ENCODE measurements at places on chromosomes 7 and 10.

DNA sequence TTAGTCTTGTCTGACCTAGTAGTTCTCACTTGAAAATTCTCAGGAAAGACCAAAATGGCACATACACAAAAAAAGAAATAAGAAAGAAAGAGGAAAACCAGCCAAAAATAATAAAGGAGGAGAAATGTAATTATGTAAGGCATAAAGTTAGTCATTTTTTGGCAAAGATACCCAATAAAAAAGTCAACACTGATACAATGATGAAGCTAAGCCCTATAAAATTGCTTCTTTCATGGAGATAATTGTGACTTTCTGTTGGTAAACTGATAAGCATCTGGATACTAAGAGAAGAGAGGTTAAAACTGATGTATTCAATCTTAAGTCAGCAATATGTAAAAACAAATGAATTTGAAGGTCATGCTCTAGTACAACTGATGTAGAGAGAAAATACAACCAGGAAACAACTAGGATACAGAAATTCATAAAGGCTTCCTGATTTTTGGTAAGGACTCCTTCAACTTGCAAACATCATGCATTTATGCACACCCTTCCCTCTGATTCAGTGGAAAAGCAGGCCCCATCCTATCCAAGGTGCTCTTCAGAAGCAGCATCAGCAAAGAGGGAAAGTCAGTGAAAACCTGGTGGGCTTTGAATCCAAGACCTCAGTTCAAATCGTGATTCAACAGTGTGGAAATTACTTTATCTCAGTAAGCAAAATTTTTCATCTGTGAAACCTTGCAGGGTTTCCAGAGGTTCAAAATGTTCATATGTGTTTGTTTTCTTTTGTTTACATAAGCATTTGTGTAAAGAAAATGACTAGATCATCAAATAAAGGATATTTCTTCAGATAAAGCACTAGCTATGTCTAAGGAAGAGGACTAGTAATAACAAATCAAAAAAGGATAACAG, 32.6 kb downstream of the IMMP2L start:
- DNase-seq: no peak

DNA sequence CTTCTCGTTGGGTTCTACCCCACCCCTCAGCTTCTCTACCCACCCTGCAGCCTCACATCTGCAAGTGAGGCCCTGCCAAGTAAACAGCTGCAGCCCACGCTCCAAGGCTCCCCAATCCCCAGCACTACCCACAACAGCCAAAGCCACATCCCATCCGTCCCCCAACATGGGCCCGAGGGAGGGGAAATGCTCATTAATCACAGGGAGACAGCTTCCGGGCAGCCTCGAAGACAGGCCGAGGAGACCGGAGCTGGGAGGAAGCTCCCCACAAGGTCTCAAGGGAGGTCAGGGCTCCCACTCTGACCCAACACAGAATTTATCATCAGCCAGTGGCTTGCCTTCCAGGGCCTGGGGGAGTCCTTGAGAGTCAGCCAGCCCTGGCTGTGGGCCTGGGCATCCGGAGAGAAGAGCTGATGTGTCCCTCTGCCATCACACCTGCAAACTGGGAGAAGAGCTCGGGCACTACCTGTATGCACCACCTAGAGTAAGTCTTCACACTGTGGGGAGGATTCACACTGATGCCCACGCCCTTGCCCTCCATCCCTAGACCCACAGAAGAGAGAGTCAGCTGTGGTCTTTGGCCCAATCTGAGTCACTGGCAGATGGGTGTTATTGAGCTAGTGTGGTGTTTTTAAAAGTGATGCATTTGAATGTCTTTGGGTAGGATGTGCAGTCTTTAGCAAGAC, 115.5 kb upstream of the ZMIZ1 start:
- no peak for DNase-seq

DNA sequence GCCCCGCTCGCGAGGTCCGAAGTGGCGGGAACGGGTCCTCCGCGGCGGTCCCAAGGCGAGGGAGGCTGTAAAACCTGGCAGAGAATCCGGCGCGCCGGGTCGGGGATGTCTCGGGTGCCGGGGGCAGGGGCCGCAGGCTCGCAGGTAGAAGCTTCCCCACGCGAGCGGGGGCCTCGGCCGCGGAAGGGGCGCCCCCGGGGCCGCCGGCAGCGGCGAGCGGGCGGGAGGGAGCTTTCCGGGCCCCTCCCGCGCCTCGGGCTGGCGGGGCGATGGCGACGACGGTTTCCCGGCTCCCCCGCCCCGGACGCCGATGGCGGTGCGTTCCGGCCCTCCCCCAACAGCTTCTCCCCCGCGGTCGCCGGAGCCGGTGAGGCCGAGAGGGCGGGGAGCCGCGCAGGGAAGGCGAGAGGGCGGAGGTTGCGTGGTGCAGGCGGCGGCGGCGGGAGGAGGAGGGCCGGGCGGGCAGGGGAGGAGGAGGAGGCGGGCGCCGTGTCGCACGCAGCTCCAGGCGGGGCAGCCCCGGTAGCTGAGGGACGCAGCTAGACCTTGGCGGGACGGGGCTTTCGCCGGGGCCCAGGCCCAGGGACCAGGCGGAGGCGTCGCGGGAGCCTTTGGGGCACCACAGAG, at the start of gene CUL1:
Gene CUL1 (plus strand): TSS at position 507 of the 627 bp plus-strand sequence. CDS start 31,220 bp downstream, outside the sequence.
- DNase-seq: peak; percentile 60

GRCh38 chr7:137590756-137591305, 247.3 kb upstream of the PTN start:
- no peak for DNase-seq

- no peak for DNase-seq
These were observed 62.1 kb downstream of the VWA2 start for GRCh38 chr10:114301177-114301576.

- no peak for DNase-seq
These were observed 997.9 kb upstream of the POT1 start for GRCh38 chr7:125927556-125927955.

DNA sequence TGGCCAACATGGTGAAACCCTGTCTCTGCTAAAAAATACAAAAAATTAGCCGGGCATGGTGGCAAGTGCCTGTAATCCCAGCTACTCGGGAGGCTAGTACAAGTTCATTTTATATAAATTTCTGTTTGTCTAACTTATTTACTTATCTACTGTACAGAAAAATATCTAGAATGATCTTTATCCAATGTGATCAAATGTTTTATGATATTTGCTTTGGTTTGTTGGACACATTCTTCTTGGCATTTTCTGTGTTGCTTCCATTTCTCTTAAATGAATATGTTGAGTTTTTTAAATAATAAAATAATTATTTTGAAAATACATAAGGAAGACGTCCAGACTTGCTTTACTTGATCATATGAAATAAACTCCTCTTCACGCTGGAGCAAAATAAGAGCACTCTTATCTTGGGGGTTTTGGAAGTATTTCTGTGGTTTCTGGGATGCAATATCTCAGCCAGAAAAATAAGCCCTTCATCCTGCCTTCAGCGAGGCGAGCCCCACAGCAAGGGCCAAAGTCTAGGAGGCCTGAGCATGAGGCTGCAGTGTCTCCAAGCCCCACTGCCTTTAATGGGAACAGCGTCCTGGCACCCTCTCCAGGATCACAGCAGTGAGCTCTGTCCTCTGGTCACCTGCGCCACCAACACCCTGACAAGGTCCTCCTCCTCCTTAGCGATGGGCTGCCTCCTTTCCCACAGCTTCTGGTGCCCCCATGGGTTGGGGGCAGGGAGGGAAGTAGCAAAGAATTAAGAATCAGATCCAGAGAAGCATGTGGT, 480.2 kb downstream of the KCNMA1 start:
- no peak for DNase-seq

DNA sequence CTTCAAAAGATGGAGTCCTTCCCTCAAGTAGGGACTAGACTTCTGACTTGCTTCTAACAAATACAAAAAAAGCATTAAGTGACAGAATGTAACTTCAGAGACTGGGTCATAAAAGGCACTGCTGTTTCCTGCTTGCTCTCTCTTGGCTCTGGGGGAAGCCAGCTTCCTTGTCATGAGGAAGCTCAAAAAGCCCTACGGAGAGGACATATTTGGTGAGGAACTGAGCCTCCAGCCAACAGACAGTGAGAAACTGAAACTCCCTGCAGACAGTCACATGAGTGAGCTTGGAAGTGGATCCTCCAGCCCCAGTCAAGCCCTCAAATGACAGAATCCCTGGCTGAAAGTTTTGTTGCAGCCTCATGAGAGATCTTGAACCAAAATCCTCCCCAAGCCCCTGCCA, 26.3 kb upstream of the SLC35G1 start:
- DNase-seq: no peak

Data from activated CD8-positive, alpha-beta memory T cell treated with anti-CD3 and anti-CD28 coated beads for 1 hour (primary cell).